NCI-H1092 treated with DMSO at 0.1 percent for 48 hours (cell line): ENCODE measurements at places on chromosomes 2 and 18.
A peak's percentile ranks its signal among the peaks of the same experiment; 100 is the strongest.

DNA sequence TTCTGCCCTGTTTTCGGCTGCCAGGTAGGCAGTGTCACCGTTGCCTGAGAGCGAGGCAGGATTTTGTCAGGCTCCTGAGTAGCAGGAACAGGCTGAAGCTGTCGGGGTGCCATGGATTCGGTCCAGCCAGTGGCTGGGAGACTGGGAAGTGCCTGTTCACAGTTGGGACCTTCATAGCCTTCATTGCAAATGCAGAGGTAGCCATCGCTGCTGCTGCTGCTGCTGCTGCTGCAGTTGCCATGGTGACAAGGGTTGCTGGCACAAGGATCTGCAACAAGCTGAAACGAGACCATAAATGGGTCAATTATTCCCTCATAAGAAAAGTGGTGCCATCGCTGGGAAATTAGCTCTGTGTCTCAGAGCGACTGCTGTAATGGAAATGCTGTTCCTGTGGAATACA lies 122.7 kb downstream of the DNER start:
- DNase-seq: peak; percentile 2

DNA sequence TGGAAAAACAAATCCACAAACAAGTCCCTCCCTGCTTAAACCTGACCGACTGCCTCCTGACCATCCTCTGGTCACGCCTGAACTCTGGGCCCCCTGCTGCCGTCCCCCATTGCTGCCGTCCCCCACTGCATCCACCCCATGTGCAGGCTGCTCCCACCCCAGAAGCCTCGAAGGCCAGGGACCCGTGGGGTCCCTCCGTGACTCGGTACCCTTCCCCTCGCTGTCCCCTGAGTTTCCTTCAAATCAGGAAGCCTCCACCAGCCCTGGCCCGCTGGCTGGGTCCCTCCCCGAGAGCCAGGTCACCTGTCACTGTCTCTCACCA lies 17.9 kb upstream of the AGXT start:
- no peak for DNase-seq

GRCh38 chr18:63879709-63880108 lies 7.8 kb upstream of the SERPINB2 start:
- no peak for DNase-seq

GRCh38 chr18:26706911-26707351 lies 158.6 kb downstream of the AQP4 start:
- no peak for DNase-seq

GRCh38 chr2:174615871-174616436 lies 18.4 kb upstream of the WIPF1 start:
- DNase-seq: peak; percentile 11

DNA sequence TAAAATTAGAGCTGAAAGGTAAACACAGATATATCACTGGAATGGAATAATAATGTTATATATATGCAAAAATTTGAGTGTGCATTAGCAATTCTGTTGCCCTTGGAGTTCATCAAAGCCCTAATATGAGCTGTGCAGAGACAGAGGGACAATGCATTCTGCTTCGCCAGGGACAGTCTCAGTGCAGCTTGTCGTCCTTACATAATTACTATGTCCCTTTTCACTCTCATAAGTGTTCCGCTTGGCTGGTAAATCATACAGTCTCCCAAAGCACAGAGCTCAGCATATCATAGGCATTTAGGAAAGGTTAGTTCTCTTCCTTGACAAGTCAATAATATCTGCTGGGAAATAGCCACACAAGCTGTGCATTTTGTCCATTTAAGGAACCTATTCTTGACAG lies 30.7 kb downstream of the MAPK4 start:
- DNase-seq: peak; percentile 68

- no peak for DNase-seq
Measured at GRCh38 chr18:48932822-48933510, 17.8 kb downstream of the SMAD7 start.

- DNase-seq: no peak
Measured at GRCh38 chr2:226983895-226984749, 148.3 kb downstream of the RHBDD1 start.

DNA sequence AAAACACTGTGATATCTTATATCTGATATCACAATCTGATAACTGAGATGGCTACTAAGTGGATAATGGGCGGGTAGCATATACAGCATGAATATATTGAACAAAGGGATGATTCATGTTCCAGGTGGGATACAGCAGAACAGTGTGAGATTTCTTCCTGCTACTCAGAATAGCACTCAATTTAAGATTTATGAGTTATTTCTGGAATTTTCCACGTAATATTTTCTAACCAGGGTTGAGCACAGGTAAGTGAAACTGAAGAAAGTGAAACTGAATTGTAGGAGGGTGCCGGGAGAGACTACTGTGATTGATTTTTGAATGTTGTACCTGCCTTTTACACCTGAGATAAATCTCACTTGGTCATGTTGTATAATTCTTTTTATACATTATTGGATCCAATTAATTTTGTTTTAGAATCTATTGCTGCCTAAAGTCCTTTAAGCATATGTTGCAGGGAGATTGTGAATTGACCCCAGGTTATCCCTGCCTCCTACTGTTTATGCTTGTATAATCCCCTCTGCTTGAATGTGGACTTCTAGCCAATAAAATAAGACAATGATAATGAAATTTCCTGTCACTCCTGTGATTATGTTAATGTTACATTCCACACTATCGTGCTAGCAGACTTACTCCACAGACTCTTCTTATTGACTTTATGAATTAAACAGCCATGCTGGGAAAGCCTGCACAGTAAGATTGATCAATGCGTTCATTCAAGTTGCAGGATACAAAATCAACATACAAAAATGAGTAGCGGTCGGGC lies 67.6 kb upstream of the RBBP8 start:
- DNase-seq: no peak
